ENCODE measurements at places on chromosomes 5 and 9. TPM values are rescaled to one million over a fixed set of nuclear protein-coding genes. Genes with fewer than 3 reads are reported as not detected.

GRCh38 chr9:115808108-115808507 is 345.5 kb upstream of the PAPPA start:
- DNase-seq = no peak

The RAB3C gene
- 0.17 TPM for total RNA-seq

DNA sequence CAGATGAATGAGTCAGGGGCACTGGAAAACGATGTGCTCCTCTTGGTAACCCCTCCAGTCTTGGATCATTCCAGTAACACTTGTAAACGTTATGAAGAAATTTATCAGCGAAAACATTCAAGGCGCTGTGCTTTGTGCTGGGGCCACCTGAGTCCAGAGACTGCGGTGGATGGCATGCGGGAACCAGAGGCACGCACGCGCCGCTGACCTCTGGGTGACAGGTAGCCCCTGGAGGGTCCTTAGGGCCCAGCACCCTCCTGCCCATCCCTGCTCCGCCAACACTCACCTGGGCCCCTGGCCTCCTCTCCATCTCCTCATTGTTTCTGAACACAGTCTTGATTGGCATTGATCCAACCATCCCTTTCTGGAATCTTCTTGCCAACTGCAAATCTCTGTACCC is 86.9 kb downstream of the DAP start:
- DNase-seq = no peak

- DNase-seq = no peak
Observed at GRCh38 chr5:173745123-173745522, 128.7 kb upstream of the BOD1 start.

- DNase-seq = no peak
Observed at GRCh38 chr9:13932528-13933267, 381.2 kb downstream of the NFIB start.

- DNase-seq = peak; percentile 73
Observed at GRCh38 chr5:137734331-137734730, 1.6 kb downstream of the KLHL3 start.

DNA sequence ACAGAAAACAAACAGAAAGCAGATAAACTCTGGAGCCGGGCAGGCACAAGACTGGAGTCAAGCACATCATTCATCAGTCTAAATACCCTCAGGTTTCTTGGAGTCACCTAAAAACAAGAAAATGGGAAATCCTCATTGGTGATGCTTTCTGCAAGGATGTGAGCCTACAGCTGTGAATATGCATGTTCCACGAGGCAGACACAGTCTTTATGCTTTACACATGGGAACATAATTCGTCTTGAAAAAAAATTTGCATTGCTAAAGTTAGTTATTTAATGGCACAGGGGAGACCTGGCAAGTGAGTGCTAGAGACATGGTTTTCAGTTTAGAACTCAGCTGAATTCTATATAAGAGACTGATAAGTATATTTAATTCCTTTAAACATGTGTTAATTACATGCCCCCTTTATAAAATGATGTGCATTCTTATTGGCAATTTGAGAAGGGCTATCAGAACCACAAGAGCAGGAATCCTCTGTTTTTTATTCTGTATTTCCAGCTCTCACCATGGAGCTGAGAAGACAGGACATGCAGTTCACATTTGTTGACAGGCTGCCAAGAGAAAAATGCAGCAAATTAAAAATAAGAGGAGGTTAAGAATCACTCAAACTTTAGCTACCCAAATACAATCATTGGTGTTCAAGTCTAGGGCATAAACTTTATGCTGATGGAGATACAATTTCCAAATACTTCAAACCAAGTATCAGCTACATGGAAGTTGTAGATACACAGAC is 438.0 kb upstream of the MPDZ start:
- no peak for DNase-seq

The LECT2 gene
- not detected for total RNA-seq

- peak; percentile 66 for DNase-seq
Observed at GRCh38 chr5:157915638-157916037, 56.7 kb upstream of the CLINT1 start.

The LHX3 gene
- total RNA-seq = not detected

The KIF27 gene
- total RNA-seq = 4.4 TPM

The RASGRF2 gene
- total RNA-seq = 26.4 TPM

GRCh38 chr9:132384376-132384775 is 22.3 kb downstream of the TTF1 start:
- DNase-seq = no peak

GRCh38 chr9:86034863-86035734 is 64.3 kb downstream of the GOLM1 start:
- peak; percentile 74 for DNase-seq

Data from dermis blood vessel endothelial cell (primary cell).